Breast epithelium (tissue), 4 donors: ENCODE measurements at places on chromosomes 2 and 18.

DNA sequence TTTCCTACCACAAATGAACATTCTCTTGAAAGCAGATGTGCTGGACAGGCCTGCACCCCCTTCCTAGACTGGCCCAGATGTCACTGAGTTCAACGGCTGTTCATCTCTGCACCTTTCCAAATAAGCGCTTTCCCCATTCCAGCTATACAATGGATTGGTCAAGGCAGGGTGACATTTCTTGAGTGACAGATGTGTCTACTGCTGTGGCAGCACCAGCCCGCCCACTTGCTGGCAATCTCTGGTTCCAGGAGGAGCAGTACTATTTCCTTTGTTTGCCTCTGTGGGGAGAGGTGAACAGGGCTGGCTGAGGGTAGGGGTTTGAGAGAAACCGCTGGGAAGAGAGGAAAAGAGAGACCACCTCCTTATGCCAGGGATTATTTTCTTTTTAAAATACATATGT is 269.5 kb upstream of the POU3F3 start:
- DNase-seq: no peak

- no peak for DNase-seq
These were observed 1.4 kb downstream of the VRK2 start for GRCh38 chr2:58047961-58048360.

DNA sequence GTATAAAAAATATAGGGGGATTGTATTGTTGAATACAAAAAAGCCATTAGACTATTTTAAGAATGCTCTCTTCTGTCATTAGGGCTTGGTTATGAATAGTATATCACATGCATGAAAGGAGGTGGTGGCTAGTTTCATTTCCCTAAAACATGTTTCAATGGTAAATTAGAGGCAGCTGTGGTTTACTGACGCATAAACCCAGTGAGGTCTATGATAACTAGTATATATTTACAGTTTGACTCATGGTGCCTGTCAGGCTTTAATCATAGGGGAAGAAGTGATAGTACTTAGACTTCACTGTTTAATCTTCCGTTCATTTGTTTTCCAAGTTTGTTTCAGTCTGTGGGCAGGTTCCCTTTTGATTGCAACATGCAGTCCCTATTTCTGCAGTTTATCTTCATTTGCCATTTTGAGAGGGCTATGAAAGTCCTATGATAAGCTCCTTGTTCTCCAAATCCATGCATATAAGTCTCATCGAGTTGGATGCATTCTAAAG is 55.1 kb upstream of the MAP4K3 start:
- no peak for DNase-seq

- DNase-seq: no peak
These were observed 61.7 kb upstream of the MYL1 start for GRCh38 chr2:210376694-210377093.

- peak; percentile 72 for DNase-seq
These were observed 2.9 kb upstream of the ATOH8 start for GRCh38 chr2:85750587-85751575.

DNA sequence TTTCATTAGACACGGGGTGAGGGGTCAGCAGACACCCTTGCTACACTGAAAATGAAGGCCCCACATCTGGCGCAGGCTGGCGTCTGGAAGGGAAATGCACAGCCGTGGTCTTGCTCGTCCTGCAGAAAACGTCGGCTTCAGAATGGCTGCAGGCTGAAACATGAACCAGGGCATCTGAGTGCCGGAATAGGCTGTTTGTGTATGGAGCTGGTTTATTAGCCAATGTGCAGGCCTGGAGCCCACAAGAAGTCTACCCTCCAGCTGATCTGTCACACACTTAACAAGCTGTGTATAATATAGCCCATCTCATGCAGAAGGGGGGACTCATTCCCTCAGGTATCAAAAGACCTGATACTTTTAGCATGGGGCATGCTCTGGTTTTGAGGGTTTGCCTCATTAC is 153.4 kb upstream of the SOX11 start:
- DNase-seq: no peak

- DNase-seq: no peak
These were observed 22.2 kb downstream of the BIN1 start for GRCh38 chr2:127084611-127085316.

GRCh38 chr2:2291500-2292260 is 39.4 kb downstream of the MYT1L start:
- DNase-seq: no peak

- DNase-seq: no peak
These were observed 468.2 kb upstream of the TNP1 start for GRCh38 chr2:217327953-217328621.
